T-helper 9 cell (primary cell): ENCODE measurements at places on chromosomes 16 and 17.

DNA sequence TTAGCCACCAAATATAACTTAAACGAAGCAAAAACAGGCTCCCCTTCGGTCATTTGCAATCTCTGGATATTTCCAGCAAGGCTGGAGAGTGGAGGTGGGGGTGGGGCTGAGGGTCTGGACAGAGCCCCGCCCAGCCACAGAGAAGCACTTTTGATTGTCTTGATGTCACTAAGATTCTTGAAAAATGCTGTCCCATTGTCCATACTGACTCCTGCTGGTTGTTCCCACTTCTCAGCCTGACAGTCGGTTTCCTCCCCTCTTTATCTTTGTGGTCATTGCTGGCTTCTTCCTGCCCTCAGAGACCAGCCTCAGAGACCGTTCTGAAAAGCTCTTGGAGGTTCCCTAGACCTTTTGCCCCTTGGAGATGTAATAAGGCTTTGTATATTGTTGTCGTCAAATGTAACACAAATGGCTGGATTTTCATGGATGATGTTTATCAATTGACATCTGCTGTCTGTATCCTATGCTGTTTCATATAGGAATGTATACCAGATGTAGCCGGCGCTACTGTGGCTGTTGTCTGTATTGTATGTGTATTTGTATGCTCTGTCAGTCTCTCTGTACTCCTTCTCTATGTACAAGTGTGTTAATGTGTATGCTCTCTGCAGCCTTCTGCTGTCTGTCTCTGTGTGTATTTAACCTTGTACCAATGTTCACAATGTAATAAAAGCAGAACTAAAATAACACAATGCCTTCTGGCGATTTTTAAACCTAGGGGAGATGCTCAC is 94.8 kb upstream of the DNAH9 start:
- no peak for DNase-seq

DNA sequence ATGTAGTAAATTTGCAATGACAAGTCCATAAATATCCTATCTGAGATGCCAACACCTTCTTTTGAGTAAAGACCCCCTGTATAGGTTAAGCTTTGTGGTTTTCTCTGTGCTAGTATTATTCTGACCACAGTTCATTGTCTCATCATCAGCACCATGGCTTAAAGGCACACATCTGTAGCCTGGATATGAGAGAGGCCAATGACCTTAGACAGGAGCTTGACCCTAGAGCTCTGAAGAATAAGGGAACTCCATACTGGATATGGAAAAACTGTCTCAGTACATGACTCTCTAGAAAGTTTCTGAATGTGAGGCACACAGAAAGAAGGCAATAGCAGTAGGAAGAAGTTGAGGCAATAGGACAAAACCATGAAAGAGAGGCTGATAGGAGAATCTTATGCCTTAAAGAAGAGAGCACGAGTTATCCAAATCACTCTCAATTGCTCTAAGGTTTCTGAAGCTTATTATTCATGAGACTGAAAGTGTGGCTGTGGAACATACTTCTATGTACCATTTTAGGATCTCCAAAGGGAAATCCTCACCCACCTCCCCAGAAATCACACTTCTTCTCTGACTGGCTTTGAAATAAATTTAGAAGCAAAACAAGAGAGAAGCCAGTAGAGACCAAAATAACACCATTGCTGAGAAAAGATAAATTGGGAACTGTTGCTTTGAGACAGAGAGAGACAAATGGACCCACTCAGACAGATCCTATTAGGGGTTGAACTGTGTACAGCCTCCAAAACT is 150.2 kb downstream of the ABCA8 start:
- DNase-seq = no peak

DNA sequence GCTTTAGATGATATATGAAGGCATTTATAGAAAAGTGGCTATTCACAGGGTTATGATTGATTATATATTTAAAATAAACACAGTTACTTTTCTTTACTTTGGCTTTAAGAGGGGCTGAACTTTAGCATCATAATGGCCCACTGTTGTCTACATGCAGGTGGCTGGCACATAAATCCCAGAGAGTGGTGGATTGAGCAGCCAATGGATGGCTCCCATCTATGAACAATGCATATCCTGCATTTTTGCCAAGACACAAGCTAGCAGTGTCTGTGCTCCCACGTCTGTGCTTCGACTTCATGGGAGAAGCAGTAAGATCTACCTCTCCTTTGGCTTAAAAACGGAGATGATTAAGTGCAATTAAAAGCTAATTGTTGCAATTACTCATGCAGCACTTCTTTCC is 373.2 kb upstream of the CDH11 start:
- no peak for DNase-seq

DNA sequence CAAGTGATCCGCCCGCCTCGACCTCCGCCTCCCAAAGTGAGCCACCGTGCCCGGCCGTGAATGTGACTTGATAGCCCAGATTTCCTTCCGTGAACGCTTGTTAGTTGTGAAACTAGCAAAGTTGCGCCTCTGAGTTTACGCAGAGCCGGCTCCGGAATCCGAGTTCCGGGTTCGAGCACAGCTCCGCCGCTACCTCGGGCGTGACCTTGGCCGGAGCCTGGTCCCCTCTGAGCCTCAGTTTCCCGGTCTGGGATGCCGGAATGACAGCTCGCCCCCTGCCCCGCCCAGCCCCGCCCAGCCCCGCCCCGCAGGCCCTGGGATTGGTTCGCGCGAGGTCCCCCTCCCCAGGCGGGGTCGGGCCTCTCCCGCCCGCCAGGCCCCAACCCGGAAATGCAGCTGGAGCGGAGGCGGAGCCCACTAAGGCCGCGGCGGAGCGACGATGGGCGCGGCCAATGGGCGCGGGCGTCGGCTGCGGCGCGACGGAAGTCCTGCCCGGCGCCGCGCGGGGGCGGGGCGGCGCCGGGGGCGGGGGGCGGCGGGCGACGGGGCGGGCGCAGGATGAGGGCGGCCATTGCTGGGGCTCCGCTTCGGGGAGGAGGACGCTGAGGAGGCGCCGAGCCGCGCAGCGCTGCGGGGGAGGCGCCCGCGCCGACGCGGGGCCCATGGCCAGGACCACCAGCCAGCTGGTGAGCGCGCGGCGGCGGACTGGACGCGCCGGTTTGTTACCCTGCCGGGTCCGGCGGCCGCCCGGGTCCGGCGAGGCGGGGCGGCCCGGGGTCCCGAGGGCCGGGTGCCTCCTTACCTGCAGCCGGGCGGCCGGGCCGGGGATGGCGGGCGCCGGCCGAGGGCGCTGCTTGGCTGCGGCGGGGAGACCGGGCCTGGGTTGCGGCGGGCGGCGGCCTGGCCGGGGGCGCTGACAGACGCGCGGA is at the start of gene PDPK1:
TSS of gene PDPK1 (plus strand) at position 571 of the 929 bp plus-strand sequence. CDS start at position 663, 92 bp downstream.
- DNase-seq = peak; percentile 87

GRCh38 chr17:43756201-43756600 is 2.4 kb downstream of the SOST start:
- DNase-seq = no peak

- no peak for DNase-seq
Measured at GRCh38 chr17:82031303-82031884, at the start of gene RAC3. Gene RAC3, plus strand, starts transcription at chr17:82031678. Its CDS starts 84 bp downstream, at chr17:82031762.

GRCh38 chr17:80168371-80168770 is 1.5 kb upstream of the CARD14 start:
- DNase-seq = no peak

GRCh38 chr16:49651996-49652395 is 203.9 kb downstream of the ZNF423 start:
- no peak for DNase-seq
